ENCODE measurements at places on chromosomes 1 and 21.

- DNase-seq, result no peak
Measured at GRCh38 chr1:227560393-227561173, 2.8 kb upstream of the ZNF678 start.

DNA sequence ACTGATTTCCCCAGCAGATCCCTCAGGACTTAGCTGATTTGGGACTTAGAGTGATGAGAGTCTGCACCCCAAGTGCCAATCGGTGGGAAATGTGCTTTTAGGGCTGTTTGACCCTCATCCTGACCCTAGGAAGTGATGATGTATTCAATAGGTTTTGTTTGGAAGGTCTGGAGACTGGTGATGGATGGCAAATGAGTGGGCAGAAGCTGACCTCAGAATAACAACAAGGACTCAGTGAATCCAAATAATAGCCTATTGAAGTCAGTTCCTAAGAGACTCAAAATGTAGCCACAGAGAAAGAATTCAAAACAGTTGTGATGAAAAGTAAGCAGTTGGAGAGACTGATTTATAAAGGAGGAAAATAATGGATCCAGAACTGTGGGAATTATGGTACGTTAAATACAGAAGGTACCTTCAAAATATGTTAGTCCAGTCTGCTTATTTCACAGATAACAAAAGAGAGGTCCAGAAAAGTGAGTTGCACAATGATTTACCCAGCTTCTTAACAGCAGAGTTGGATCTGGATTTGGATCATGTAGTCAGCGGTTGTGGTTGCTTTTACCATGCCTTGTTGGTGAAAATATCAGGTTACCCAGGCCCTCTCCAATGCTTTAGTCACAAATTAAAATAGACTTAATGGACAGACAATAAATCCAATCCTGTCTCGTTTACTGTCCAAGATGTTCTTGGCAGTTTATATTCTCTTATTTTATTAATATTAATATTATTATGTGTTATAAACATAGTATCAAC lies 123.0 kb upstream of the PTBP2 start:
- DNase-seq, result no peak

DNA sequence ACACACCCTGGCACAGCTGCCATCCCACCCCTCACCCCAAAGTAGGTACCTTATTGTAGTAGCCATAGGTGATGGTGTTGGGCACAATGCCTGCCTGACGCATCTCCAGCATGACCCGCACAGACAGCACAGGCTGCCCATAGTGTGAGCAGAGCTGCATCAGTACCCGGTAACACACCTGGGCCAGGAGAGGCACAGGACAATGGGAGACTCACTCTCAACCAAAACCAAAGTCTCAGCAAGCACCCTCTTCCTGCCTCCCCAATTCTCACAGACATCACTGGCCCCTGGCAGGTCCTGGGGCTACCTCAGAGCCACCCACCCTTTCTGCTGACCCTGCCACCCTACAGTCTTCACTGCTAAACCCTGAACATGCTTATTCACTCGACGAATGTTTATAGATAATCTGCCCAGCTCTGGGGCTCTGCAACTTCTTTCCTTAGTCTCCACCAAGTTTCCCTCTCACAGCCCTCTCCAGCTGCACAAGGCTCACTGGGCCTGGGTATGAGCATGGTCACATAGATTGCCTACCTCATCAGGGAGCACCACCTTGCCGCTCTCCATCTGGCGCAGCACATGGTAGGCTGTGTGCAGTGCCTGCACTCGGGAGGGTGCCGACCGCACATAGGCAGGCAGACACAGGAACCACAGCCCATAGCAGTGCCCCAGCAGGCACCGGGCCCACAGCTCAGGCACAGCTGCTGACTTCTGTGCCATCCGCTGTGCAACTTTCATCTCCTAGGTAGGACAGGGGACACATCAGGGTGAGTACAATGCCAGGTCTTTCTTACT lies 10.3 kb downstream of the DENND4B start:
- no peak for DNase-seq

DNA sequence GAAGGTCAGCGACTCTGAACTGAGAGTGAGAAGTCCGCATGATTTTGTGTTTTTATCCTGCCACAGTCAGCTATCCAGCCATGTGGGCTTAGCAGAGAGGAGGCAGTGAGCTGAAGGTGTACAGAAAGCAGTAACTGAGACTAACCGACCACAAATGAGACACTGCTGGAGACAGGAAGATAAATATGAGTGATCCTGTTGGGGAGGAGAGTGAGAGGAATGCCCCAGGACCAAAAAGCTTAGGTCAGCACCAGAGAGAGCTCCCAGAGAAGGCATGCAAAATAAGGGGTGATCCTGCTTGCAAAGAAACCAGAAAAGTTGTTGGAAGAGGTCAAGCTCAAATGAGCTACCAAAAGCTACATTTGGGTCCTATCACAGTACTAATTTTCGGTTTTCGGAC lies 63.7 kb downstream of the HLCS start:
- DNase-seq, result no peak

GRCh38 chr1:15848143-15848928 lies 829 bp downstream of the SPEN start:
- no peak for DNase-seq

DNA sequence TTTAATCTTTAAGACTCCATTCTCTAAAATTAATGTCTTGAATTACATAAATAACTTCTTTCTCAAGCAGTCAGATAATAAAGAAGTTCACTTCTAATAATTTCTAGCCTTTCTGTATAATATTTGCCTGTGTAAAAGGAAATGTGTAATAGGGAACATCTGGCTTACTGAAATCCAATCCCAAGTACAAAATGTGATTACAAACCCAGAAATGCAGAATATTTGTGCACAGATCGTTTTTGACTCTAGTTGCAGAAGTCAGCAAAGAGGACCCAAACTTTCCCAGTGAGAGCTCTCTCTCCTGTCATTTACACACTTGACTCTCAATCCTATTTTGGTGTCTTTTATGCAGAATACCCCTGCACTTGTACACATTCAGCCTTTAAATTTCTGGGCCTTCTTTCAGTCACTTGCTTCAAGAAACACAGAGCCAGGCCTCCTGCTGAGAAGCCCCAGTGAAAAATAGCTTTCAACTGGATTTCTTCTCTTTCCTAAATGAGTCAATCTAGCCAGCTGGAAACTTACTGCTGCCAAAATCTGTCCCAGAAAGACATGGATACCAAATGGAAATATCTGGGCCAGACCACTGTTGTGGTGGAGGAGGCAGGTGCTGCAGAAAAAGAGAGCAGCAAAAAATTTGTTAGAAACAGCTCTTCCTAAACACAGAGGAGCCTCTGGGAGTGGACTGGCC lies 68.5 kb upstream of the ADAM30 start:
- no peak for DNase-seq

DNA sequence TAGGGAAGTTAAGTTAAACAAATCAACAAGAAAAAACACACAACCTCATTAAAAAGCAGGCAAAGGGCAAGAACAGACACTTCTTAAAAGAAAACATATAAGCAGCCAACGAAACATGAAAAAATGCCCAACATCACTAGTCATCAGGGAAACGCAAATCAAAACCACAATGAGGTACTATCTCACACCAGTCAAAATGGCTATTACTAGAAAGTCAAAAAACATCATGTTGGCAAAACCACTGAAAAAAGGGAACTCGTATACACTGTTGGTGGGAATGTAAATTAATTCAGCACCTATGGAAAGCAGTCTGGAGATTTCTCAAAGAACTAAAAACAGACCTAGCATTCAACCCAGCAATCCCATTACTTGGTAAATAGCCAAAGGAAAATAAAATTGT lies 51.1 kb downstream of the HSF2BP start:
- DNase-seq, result no peak

DNA sequence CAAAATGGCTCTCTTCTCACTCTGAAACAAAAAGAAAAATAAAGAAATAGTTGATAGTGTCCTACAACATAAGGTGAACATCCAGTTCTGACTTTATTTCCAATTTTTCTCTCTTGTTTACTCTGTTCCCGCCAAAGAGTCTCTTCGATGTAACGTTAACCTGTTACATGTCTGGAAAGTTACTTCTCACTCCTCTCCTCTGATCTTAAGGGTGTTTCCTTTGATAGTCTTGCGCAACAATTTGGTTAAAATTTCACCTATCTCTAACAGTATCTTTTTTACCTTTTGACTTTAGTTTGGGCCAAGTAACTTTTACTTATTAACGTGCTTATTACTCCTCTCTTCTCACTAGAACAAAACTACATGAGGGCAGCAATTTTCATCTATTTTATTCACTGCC lies 1450.2 kb downstream of the BRINP3 start:
- no peak for DNase-seq

- DNase-seq, result no peak
Measured at GRCh38 chr1:203754455-203754864, 10.5 kb upstream of the LAX1 start.

- DNase-seq, result no peak
Measured at GRCh38 chr1:47436979-47437446, 831 bp upstream of the FOXD2 start.

- DNase-seq, result no peak
Measured at GRCh38 chr1:17117451-17118265, 1.6 kb downstream of the PADI2 start.

- no peak for DNase-seq
Measured at GRCh38 chr1:59500950-59501742, 204.3 kb downstream of the FGGY start.

GRCh38 chr21:44550807-44551206 lies 498 bp downstream of the KRTAP10-2 start:
- no peak for DNase-seq

- DNase-seq, result no peak
Measured at GRCh38 chr21:35321322-35322200, 272.5 kb upstream of the RUNX1 start.

- DNase-seq, result no peak
Measured at GRCh38 chr1:170049176-170049800, 25.2 kb downstream of the KIFAP3 start.

GRCh38 chr21:44486302-44486701 lies 31.0 kb downstream of the LRRC3 start:
- DNase-seq, result no peak

GRCh38 chr1:162349635-162350330 lies 26.9 kb downstream of the SPATA46 start:
- DNase-seq, result no peak

DNA sequence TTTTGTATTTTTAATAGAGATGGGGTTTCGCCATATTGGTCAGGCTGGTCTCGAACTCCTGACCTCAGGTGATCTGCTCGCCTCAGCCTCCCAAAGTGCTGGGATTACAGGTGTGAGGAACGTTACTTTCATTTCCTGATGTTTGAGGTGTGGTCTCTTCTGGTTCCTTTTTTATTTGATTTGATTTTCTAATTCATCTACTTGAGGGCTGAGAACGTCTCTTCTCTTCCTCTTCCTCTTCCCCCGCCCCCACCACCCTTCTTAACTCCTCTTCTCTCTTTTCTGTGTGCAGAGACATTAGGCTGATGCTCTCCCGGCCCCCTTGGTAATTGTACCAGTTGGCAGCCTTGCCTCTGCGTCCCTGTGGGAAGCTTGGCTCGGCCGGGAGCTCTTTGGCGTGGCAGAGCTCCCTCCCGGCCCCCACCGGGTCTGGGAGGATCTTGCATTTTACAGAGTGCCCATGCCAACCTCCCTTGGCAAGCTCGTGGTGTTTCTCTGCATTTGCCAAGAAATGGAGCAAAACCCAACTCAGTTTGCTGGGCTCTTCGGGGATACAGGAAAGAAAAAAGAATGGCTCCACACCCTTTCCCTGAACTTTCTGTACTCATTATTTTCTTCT lies 19.9 kb downstream of the CRYAA start:
- DNase-seq, result no peak

DNA sequence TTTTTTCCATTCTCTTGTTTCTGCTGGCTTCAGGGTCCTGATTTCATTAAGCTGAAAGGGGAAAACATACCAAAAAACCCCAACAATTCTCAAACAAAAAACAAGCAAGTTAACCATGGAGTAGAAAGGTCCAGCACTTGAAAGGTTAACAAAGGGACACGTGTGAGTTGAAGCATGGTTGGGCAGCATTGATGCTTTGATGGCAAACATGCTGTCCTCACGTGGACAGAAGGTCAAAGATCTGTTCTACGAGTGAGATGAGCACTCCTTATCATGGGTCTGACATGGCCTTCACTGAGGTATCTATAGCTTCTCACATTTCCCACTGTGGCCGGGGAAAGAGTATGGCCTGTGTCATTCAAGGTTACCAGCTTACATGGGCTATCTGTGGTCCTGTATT lies 394.9 kb downstream of the HHAT start:
- no peak for DNase-seq

GRCh38 chr1:171152549-171152948 lies 32.6 kb upstream of the FMO2 start:
- DNase-seq, result no peak

DNA sequence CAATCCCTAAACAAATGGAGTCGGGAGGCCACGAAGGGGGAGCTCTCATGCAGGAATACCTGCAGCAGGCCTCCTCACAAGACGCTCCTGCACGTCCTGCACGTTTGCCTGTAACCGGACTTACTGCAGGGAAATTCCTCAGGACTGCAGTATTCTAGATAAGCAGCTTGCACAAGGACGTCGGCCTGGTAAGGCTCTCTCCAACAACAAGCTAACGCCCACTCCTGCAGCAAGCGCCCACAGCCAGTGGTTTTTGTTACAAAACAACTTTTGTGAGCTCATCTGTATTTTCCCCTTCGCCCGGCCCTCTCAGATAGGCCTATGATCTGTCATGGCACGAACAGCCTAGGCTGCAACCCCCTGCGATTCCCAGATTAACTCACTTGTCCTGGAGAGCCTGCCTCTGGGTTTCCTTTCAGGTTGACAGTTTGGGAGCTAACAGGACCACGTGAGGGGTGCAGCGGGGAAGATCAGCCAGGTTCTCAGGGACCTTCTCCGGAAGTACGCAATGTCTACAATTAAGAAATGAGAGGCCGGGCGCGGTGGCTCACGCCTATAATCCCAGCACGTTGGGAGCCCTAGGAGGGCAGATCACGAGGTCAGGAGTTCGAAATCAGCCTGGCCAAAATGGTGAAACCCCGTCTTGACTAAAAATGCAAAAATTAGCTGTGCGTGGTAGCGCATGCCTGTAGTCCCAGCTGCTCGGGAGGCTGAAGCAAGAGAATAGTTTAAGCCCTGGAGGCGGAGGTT lies 921 bp upstream of the MIB2 start:
- DNase-seq, result no peak

DNA sequence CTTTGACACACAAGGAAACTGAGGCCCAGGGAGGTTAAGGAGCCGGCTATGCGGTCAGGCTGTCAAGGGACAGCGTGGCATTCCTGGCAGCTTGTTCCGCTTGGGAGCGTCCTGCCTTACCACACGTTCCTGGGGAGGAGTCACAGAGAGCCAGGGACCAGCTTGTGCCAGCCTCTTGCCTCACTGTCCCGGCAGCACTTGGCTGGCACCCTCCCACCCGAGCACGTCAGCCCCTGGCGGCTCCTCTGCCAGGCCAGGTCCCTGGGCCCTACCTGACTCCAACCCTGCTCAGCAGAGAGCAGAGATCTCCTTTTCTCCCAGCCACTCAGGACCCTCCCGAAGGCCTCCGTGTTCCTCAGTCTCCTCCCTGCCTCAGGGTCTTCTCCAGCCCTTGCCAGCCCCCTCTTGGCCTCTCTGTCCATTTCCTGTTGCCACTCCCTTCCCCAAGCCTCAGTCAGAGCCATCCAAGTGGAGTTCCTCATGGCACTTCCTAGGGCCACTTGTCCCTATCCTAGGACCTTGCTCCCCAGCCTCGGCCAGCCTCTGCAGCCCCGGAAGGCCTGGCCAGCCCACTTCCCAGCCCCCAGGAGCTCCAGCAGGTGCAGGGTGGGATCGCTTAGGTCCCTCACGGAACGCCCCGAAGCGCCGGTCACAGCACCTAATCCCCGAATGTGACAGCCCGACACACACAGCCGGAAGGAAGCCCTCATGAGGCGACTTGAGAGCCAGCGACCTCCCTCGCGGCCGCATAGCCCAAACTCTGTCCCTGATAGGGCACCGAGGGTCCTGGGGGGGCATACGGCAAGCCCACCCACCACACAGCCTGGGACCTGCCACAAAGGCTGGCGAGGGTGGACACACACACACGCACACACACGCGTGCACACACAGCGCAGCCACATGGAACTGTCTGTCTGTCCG lies 130.3 kb downstream of the CASZ1 start:
- DNase-seq, result no peak
